ENCODE measurements at places on chromosomes 7 and 10.

GRCh38 chr7:25926451-25926850, 225.5 kb upstream of the NFE2L3 start:
- no peak for DNase-seq

DNA sequence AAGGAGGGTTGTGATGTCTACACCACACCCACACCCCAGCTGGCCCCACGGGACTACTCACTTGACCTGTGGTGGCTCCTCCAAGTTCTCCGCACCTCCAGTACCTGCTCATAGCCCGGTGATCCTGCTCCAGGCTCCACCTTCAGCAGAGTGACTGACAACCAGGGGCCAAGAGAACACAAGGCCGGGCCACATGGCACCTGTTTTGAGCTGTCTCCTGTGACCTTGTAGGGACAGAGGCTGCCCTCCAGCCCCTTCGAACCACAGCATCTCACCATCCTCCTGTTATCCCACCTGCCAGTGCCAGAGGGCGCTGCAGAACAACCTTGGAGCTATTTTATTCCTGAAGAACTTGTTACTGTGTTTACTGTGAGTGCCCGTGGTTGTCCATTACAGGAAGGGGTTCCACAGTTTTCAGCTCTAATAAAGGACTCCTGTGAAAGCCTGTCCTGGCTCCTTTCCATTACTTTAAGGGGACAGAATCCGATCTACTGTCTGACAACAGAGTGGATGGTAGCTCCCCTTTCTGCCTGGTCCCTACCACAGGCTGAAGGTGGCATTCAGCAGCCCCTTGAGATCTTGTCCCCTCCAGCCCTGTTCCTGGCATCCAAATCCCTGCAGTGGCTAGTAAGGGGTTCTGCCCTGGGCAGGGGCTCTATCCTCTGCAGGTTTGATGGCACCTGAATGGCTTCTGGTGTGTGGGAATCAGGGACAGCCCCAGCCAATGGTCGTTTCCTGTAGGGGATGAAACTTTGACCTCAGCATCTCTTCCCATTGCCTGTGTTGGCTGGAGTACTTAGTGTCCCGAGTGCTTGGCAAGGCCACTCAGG, 50.8 kb downstream of the C10orf120 start:
- peak; percentile 5 for DNase-seq

DNA sequence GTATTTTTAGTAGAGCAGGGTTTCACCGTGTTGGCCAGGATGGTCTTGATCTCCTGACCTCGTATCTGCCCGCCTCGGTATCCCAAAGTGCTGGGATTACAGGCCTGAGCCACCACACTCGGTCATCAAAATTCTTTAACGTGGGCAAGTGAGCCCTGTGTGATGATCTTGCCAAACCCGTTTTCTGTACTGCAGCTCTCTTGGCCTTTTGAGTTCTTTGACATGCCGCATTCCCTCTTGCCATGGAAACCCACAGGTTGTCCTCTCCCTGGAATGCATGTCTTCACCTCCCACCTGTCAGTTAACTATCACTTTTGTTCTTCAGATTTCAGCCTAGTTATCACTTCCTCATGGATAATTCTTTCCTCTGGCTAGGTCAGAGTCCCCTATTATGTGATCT, 5.0 kb downstream of the NUP205 start:
- no peak for DNase-seq

DNA sequence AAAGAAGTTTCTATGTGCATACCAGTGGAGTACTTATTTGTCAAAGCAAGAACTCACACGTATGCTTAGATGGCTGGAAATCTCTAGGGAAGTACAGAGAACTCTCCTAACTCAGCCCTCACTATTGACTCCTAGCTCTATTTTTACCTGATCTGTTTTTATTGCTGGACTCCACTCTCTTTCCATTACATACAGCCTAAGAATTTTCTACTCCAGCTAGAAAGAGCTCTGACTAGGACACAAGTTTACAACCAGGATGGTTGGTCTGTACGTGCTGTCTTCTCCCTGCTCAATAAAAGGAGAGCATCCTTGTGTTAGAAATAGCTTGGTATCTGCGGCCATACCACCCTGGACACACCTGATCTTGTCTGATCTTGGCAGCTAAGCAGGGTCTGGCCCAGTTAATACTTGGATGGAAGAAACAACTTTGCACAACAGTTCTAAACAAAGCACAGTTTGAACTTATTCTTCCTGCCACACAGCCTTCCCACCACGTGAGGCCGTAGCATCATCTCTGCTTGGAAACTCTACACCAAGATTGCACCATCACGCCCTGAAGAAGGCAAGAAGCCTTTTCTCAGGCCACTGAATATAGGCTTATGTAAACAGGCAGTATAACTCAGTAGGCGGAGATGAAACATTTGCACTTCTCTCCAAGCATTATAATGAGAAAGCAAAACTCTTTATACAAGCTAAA, 50.7 kb downstream of the KCNMA1 start:
- no peak for DNase-seq

GRCh38 chr10:21516242-21517131, 9.0 kb downstream of the SKIDA1 start:
- peak; percentile 52 for DNase-seq

Measured in CD4-positive, alpha-beta memory T cell (primary cell).